ENCODE measurements at places on chromosomes 2 and 18.

DNA sequence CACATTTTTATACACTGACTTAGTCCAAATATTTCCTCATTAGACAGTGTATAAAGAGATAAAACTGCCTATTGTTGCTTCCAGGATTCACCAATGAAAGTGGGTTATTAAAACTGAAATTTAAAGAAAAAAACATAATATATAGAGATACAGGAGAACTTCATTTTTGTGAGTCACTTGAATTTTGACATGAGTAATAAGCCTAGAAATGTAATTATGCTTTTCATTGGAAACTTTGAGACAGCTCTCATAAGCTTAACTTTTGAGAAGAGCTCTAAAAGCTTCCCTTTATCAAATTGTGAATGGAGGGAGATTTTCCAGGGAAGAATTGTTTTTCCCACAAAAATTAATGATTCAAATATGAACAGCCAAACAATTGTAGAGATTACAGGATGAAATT is 14.1 kb downstream of the DYNC2LI1 start:
- no peak for DNase-seq

DNA sequence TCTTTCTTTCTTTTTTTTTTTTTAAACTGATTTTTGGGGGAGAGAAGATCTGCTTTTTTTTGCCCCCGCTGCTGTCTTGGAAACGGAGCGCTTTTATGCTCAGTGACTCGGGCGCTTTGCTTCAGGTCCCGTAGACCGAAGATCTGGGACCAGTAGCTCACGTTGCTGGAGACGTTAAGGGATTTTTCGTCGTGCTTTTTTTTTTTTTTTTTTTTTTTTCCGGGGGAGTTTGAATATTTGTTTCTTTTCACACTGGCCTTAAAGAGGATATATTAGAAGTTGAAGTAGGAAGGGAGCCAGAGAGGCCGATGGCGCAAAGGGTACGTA is 587 bp downstream of the MEIS1 start:
- DNase-seq = no peak

GRCh38 chr2:95346231-95346737 is 49.1 kb downstream of the KCNIP3 start:
- no peak for DNase-seq

- no peak for DNase-seq
Observed at GRCh38 chr2:38932586-38932985, 42.9 kb downstream of the ARHGEF33 start.

DNA sequence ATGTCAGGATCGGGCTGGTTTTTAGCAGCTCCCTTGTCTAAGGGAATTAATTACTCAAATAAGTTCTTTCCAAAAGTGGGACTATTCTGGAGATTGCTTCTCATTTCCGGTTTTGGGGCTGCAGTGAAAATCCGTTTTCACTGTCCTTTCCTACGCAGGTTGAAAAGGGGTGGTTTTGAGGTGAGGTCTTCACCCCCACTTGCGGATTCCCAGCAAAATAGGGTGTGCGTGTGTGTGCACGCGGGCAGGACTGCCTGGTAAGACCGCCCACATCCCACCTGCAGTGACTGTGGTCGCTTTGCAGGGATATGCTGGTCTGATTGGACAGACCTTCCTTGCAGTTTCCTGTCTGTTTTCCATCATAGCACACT is 472 bp upstream of the PLEKHM3 start:
- no peak for DNase-seq

DNA sequence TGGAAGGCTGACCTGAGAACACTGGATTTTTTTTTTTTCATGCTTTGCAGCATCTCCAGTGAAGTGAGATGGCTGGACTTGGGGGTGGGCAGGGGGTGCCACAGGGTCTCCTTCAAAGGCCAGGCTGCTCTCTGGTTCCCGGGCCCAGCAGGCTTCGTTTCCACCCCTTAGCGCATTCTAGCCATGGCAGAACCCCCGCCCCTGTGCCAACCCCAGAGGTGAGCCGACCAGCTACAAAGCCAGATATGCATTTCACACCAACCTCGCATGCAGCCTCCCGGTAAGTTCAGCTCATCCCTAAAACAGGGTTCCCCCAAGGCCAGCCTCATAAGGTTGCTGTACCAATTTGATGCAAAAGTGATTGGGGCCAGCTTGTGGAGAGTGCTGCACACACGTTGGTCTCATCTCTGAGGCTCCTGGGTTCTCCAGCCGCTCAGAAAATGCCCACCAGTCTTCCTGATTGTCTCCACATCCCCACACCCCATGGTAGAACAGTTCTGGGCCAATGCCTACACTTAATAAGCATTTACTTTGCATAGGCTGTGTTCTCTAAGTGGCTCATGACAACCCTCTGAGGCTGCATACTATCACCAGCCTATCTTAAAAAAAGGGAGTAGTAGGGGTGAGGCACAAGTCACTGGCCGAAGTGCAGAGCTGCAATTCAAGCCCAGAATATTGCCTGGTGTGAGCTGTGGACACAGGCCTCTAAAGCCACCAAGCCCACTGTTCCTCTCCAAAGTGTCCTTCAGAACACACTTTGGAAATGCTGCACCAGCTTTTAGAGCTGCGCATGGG is 23.3 kb downstream of the SMAD7 start:
- no peak for DNase-seq

DNA sequence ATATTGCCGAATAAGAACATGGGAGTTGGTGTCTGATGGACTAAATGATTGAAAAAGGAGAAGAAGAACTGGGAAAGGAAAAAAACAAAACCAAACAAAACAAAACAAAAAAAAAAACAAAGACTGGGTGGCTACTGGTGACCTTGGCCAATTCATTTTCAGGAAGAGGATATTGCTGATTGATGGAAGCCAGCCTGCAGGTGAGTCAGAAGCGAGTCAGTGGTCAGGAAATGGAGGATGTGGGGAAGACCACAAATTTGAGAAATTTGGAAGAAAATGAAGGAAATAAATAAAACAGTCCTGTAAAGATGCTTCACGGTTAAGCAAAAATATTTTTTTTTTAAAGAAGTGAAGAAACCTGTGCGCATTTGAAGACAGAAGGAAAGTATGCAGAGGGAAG is 296.9 kb downstream of the ZNF521 start:
- no peak for DNase-seq

GRCh38 chr18:37529863-37530262 is 35.7 kb downstream of the CELF4 start:
- DNase-seq = no peak

All from cortex of kidney (tissue), 1 donor.